ENCODE measurements at places on chromosomes 5 and 9.

DNA sequence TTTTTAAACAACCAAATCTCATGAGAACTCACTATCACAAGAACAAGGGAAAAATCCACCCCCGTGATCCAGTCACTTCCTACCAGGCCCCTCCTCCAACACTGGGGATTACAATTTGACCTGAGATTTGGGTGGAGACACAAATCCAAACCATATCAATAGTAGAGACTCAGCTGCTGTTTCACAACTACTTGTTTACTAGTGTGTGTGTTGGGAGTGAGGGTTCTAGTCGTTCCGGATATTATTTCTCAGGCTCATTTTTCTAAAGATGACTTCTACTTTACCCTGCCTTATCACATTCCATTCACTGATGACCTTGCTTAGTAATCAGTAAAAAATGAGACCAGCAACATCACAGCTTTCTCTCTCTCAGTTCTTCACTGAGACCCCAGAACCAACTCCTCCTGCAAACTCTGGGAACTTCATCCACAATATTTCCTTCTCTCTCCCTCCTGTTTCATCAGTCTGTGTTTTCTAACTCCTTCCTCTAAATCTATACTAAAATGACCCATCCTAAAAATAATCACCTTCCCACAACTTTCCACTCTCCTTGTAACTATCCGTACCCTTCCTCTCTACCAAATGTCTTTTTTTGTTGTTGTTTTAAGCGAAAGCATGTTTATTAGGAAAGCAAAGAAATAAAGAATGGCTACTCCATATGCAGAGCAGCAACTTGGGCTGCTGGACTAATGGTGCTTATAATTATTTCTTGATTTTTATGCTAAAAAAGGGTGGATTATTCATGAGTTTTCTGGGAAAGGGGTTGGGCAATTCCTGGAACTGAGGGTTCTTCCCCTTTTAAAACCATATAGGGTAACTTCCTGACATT lies 121.5 kb upstream of the SPRY4 start:
- DNase-seq, result no peak

- no peak for DNase-seq
These were observed 3.5 kb downstream of the NRG2 start for GRCh38 chr5:140039561-140039960.

DNA sequence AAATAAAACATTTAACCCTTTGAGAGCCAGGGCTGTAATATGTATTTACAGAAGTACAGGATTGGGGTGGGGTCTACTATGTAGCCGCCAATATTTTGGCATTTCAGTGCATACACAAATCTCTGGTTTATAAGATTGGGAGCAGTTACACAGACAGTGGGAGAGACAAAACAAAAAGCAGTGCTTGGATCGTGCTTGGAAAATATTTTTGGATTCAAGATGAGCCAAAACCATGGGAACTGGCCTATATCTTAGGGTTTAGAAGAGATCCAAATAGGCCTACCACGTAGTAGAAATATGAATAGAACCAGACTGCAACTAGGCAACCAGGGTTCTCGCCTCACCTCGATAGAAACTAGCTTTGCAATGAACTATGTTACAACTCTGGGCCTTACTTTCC lies 169.6 kb downstream of the SLC12A2 start:
- DNase-seq, result no peak

- DNase-seq, result no peak
These were observed 860 bp upstream of the MARCHF6 start for GRCh38 chr5:10352430-10353240.

DNA sequence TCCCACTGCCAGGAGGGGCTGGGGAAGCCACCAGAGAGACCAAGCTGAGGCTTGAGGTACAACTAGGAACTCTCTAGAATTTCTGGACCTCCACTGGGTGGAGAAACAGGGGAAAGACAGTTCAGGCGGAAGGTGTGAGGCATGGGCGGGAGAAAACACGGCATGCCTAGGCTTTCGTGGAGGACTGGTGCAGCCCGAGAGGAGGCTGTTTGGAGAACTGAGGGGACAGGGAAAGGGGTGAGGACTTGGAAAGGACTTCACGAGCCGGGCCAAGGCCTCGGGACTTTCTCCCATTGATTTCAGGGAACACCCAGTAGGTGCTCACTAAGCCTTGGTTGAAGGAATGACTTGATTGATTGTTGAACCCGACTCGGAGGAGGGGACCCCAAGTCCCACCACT lies 9.5 kb upstream of the ADGRD2 start:
- DNase-seq, result no peak

DNA sequence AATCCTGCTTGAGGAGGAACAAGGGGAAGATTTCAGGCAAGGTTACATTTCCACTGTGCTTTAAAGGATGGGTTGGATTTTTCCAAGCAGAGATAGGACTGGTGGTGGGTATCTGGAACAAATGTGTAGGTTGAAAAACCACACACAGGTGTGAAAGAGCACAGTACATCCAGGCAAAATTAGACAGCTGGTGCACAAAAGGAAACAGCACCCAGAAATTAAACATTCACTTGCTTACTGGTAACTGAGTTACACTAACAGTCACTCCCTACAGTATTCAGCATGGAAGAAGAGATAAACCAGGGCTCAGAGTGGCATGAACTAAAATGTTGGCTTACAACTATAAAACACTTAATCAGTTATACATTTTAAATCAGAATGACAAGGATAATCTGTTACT lies 81.5 kb upstream of the RASEF start:
- DNase-seq, result no peak

DNA sequence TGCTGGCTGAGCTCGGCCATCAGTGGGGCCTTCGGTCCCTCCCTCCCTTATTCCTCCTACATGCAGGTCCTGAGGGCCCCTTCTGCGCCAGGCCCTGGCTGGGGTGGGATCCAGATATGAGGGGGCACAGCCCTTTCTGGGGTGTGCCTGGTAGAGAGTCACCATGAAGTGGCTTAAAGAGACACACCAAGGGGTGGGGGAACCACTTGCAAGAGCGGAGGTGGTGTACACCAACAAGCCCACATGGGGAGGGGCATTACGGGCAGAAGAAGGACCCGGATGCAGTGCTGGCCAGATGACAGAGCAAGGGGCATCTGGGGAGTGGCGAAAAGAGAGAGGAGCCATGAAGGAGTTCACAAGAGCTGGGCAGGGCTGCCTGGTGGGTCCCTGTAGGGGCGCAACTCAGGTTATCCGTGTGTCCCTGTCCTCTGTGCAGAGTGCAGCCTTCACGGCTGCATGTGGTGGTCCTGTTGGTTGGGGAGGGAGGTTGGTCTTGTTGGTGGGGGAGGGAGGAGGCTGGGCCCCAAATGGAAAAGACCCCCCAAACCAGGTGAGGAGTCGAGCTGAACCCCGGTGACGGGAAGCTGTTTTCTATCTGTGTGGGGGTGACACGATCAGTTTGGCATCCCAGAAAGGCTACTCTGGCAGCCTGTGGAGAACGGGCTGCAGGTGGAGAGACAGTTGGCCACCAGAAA lies 158.1 kb downstream of the DAB2IP start:
- no peak for DNase-seq

GRCh38 chr9:91100878-91101450 lies 260.8 kb downstream of the AUH start:
- DNase-seq, result no peak

DNA sequence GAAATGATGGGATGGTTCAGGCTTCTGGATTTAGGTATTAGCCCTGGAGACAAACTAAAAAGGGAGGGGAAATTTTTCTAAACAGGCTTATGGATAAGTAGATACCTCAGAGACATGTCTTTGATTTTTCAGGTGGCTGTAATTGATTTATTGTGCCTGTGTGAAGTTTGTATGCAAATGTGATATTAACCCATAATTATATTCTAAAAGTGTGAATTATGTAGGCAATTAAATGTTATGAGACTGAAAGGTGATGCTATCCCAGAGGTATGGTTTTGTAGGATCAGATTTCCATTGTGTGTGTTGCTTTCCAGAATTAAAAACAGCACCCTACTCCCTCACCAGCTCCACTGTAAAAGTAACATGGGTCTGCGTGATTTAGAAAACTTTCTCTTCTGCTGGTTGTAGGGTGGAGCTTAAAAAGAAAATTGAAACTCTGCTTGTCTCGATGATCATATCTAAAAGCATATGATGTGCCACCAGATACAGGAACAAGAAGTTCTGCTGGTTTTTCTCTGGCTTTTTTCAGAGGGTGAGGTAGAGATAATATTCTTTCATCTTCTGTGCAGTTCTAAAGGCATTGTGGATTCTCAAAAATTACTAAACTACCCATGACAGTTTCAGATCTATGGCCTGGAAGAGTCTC lies 71.8 kb upstream of the TAF11L2 start:
- DNase-seq, result no peak

- no peak for DNase-seq
These were observed 95.2 kb downstream of the APTX start for GRCh38 chr9:32906213-32906612.

DNA sequence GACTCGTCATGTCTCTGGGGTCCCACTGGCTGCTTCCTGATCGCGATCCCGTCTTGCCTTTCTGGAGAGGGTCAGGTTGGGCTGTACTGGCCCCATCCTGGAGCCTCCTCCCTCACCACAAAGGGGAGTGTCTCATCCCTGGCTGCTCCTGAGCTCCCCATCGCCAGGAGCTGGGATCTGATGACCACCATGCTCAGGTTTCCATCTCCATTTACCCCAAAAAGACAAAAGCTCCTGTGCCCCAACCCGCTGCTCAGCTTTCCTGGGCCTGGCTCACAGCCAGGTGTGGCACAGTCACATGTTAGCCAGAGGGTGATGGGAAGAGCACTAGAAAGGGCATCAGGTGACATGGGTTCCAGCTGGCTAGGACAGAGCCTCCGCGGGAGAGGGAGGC lies 47.3 kb upstream of the CDKN2AIPNL start:
- no peak for DNase-seq

GRCh38 chr5:107242411-107243219 lies 428.1 kb downstream of the EFNA5 start:
- DNase-seq, result no peak

GRCh38 chr9:128628471-128629048 lies 28.1 kb downstream of the DYNC2I2 start:
- no peak for DNase-seq

DNA sequence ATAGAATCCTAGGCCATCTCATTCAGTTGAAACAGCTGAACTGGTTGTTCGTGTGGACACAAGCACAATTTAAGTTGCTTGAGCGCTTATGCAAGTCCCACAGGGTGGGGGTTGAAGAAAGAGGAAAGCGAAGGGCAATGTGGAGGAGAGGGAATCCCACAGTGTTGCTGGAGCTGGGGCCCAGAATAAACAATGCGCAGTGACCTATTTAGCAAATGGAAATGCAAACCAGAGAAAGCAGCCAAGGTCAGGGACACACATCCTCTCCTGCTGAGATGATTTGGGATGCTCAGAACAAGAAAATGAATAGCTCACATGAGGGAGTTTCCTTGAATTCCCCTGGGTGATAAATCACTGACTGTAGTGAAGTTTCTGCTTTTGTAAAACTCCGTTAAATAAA lies 838.3 kb downstream of the TLE4 start:
- no peak for DNase-seq

DNA sequence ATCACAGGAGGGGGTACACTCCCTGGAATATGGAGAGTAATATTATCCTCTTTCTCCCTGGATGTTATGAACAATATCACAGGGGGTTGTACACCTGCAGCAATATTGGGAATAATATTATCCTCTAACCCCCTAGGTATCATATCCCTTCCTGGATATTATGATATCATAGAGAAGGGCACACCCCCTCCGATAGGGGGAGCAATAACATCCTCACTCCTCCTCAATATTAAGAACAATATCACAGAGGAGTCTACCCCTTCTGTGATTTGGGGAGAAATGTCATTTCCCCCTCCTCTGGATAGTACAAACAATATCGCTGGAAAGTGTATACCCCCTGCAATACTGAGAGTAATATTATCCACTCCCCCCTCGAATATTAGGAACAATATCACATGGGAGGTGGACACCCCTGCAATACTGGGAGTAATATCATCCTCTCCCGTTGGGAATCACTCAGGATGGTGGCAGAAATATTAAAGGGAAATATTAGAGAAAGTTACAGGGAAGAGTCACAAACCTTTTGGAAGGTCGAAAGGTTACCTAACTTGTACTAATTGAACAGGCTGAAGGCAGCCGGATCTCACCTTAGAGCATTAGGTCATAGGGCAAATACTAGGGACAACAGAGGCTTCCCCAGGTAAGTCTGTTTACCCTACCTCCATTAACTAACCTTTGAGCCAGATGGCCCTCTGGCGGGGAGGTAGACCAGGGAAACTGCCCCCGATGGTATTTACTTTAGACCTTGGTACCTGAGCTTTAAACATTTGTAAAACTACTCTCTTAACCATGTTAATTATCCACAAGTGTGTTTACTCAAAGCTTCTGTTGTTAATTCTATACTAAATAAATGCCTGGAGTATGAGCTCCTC lies 57.5 kb upstream of the FREM1 start:
- no peak for DNase-seq

DNA sequence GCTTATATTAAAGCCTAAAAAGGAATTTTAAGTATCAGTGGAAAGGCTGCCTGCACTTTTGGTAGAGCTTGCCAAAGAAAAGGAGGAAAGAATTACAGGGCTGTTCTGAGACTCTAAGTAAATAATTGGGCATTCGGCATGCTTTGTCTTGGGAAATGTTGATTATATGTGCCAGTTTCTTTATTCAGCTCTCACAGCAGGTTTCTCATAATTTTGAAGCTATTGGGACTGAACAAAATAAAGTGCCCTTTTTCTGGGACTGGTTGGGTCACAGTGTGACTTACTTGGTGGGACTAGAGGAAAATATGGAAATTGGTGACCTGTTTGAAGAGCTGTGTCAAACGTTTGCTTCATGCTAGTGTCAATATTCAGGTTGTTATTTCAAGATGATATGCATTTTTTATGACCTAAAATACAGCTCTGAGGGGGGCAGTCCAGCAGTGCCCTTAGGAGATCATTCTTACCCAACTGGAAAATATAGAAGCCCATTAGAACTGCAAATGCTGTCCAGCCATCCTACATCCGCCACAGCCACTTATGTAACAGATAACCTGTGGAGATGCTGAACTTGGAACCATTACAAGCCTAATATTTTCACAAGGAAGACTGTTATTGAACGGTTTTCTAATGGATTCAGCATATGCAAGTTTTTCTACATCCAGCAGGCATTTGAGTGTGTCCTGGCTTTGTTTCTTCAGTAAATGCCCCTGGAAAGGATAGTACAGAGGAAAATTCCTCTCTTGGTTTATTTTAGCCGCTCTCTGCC lies 122.4 kb downstream of the SNCAIP start:
- no peak for DNase-seq

- DNase-seq, result no peak
These were observed 30.2 kb upstream of the SLCO6A1 start for GRCh38 chr5:102529031-102529430.

DNA sequence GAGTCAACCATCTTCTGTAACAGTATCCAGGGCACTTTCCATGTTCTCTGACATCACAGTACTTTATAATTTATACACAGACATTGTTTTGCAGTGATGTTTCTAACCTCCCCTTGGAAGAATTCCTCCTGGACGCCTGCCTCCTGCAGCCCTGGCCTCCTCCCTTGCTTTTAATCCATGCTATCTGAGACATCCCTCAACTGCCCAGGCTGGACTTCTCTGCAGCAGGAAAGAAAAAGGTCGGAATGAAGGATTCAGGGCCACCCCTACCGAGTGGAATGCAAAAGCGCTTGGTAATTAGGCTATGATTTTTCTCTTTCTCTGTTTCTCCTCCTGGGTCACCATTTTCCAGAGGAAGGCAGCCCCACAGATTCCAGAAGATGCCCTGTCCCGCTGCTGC lies 47.0 kb upstream of the SHC3 start:
- DNase-seq, result no peak
